ENCODE measurements at places on chromosomes 3 and 15.

DNA sequence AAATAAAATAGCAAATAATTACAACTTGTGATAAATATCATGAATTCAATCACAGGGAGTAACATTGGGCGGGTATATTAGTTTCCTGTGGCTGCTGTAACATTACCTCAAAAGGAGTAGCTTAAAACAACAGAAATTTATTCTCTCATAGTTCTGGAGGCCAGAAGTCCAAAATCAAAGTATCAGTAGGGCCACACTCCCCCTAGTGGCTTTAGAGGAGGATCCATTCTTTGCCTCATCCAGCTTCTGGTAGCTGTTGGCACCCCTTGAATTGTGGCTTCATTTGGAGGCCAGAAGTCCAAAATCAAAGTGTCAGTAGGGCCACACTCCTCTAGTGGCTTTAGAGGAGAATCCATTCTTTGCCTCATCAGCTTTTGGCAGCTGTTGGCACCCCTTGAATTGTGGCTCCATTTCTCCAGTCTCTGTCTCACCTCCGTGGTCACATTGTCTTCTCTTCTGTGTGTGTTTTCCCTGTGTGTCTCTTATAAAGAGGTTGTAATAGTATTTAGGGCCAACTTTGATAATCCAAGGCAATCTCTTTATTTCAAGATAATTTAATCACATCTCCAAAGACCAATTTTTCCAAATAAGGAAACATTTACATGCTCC, 3.1 kb upstream of the CFAP20DC start:
- DNase-seq: no peak

GRCh38 chr15:20106026-20106425, 435.6 kb downstream of the GOLGA6L6 start:
- DNase-seq: no peak

- no peak for DNase-seq
These were observed 262.4 kb downstream of the SLC9A9 start for GRCh38 chr3:143585720-143586456.

GRCh38 chr3:67894510-67894909, 240.1 kb upstream of the SUCLG2 start:
- DNase-seq: no peak

GRCh38 chr3:120198305-120198878, 86.6 kb downstream of the GPR156 start:
- no peak for DNase-seq

DNA sequence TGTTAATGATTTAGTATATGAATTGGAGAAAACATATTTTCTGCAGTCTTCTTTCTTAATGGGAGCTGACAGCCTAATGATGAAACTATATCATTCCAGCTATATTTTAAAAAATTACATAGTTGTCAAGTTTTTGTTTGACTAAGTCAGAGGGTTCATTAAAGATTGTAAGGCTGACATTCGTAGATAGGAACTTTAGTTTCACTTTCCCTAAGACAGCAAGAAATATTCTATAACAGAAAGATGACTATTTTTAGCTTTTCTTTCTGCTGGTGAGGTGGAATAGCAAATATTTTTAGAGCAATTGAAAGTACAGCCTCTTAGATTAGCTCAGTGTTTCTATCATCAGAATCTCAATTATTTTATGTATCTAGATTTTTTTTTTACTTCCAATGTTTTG, 60.2 kb downstream of the PIAS1 start:
- DNase-seq: no peak

- DNase-seq: no peak
These were observed 12.9 kb downstream of the EIF2AK4 start for GRCh38 chr15:39946862-39947261.

DNA sequence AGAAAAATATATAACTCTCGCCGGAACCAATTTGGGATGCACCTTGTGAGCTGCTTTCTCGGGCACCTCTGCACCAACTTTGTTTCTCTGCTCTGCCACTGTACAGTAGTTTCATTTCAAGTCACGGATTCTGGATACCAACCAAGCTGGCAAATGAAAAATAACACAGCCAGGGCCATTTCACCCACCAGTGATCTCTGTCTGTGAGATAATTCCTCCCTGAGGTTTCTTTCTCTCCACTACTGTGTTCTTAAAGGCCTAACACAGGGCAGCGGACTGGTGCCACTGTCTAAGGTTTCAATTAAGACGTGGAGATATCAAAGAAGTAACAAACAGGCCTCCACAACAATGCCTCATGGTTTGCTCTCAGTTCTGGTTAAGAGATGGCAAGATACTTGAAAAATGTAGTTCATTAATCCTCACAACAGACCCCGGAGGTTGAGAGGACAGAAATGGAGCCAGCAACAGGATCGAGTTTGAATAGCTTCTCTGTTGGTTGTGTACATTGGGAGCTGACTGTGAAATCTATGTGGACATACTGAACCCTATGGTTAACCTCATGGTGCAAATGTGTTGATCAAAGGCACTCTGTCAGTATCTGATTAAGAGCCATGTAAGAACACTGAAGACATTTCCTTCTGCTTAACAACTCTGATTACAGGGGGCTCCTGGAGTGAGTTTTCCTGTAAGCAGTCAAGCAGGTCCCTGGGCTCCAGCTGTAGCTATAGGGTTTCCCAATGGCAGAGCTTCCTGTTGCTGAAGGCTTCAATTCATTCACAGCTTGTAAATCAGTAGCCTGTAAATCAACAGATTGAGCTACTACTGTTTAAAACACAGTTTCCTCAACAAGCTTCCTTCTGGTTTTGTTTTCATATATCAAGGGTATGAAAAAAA, 470.5 kb downstream of the EPHA3 start:
- no peak for DNase-seq

GRCh38 chr3:46369675-46370132, 1.0 kb upstream of the CCR5 start:
- no peak for DNase-seq

GRCh38 chr15:100764778-100765466, 114.7 kb upstream of the ALDH1A3 start:
- DNase-seq: no peak

DNA sequence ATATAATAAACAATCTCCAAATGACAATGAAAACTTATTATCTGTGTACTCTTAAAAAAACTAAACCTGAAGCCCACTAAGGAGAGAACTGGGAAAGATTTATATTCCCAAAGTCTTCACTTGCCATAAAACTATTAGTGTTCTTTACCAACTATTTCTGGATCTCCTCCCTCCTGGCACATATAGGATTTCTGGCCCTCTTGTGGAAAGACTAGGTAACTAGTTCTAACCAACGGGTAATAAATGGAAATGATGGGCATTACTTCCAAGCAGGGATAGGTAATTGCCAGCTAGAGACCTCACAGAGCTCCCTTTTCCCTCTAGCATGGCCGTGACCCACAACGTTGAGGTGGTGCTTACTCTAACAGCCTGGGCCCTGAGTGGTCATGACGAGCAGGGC, 110.1 kb downstream of the DNAH12 start:
- DNase-seq: no peak

DNA sequence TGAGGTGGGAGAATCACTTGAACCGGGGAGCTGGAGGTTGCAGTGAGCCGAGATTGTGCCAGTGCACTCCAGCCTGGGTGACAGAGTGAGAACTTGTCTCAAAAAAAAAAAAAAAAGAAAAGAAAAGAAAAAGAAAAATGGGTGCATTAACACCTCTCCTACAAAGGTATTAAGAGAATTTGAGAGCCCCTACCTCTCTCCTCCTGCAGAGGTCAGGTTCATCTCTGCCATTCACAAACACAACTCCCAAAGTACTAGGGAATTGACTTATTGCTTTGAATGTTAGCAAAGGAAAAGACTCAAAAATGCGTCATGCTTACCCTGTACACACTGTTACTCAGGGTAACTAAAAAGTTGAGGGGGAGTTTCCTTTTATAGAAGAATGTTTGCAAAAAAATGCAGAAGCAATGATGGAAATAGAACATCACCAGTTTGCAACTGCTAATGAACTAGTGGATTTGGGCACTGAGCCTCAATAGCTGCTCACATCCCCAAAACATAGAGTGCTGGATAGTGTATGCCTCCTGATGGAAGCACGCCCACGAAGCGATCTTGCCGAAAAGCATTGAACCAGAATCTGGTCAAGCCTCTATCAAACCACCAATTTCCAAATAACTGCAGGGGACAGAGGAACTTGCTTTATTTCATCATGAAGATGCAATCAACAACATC, 15.5 kb upstream of the LYZL4 start:
- no peak for DNase-seq

- no peak for DNase-seq
These were observed 1173.1 kb downstream of the NSUN3 start for GRCh38 chr3:95235916-95236315.

GRCh38 chr15:43251871-43252250, 14.9 kb downstream of the TGM5 start:
- DNase-seq: no peak

DNA sequence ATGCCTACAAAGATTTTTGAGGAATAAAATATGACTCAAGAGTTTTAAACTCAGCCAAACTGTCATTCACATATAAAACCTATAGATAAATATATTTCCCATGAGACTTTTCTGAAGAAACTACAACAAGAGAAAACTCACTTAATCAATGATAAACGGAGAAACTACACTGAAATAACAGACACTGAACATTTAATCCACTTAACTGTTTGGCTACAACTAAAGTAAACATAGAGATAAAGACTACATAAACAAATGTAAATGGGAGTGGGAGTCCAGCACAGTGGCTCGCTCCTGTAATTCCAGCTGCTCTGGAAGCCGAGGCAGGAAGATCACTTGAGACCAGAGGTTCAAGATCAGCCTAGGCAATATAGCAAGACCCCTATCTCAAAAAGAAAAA, 79.2 kb downstream of the MEX3B start:
- no peak for DNase-seq

DNA sequence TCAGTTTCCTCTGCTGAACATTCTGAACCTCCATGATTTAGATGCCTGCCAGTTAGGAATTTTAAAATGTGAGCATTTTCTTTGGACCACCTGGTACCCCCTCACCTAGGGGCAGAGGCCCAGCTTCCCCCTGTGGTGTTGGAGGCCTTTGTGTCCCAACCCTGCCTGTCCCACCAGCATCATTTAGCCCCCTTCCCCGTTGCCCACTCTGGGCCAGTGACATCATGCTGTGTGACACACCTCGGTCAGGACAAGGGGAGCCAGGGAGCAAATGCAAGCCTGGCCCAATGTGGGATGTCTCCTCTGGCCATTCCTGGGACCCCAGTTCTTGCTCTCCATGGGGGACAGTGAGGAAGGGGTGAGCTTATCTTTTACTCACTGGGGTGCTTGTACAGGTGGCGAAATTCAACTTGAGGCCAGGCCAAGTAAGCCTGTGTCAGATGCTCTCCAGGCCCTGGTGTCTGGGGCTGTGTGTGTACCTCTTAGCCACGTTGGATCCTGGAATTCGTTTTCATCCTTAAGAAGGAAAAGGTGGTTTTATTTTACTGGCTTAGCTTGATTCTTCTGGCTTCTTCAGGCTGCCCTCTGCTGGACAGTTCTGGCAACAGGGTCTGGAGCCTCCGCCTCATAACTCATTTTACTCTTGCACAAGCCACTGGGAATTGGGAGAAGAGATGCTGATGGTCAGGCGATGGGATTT, 49.7 kb upstream of the MYZAP start:
- DNase-seq: no peak

GRCh38 chr3:196193736-196194541, 17.3 kb downstream of the ZDHHC19 start:
- DNase-seq: no peak

DNA sequence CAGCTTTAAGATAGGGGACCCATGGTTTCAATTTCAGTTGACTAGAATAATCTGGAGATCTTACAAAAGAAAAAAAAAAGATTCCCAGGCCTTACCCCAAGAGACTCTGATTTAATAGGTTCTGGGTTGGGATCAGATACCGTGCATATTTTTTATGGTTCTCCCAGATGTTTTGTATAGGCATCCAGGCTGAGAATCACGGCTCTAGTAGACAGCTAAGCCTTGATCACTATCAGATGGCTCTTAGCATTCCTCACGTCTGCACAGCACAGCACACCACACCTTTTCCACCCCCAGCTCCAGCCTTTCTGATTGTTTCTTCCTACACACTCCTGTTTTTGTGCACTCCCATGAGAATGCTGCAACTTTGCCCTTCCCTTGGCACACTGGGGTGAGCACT, 40.8 kb downstream of the TMEM45A start:
- DNase-seq: no peak

DNA sequence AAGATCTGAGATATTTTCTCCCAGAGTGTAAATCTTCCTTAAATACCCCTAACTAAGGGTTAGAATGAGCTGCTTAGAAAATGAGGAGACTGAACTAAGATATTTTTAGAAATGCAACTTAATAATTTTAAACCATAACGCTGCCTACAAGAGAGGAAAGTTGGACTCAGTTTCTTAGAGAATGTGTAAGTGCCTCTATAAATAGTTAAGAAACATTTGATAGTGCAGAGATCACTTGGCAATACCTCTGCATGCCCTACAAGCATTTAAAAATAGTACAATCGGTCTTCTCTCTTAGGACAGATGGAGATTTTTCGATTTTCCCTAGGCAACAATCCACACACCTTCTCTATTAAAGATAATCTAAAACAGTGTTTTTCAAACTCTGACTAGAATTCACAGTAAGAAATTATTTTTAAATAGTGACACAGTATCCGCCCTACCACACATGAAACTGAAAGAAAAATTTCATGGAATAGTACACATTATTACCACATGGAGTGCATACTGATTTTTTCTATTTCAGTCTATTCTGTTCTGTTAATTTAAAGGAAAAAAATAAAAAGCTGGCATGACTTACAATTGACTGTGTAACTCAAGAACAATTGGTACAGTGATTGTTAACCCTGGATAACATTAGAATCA, 83.2 kb downstream of the GADL1 start:
- DNase-seq: no peak

- no peak for DNase-seq
These were observed 1.6 kb upstream of the SORD start for GRCh38 chr15:45021348-45021747.

DNA sequence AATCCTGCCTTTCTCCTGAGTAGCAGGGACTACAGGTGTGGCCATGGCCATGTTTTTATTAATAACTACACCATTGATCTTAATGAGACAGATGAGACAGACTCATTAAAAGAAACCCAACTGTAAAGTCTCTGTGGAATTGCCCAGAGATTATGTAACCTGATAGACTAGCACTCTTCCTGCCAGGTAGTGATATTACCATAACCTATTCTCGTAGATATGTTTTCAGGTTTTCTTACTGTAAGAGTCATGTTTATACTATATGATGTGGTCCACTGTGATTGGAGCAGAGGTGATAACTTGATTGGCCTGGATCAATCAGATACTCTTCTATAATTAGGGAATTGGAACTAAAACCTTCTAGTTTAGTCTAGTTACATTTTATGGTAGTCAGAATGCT, 93.7 kb downstream of the NFKBIZ start:
- no peak for DNase-seq

GRCh38 chr3:40452876-40453730, 4.0 kb upstream of the RPL14 start:
- peak; percentile 92 for DNase-seq

Measured in activated CD4-positive, alpha-beta T cell treated with anti-CD3 and anti-CD28 coated beads for 24 hours (primary cell).